ENCODE measurements at places on chromosomes 12 and 14.

- DNase-seq, result no peak
Measured at GRCh38 chr14:64244279-64244678, 49.9 kb downstream of the ESR2 start.

GRCh38 chr12:16331998-16332397 lies 15.4 kb upstream of the MGST1 start:
- no peak for DNase-seq

- no peak for DNase-seq
Measured at GRCh38 chr12:15193946-15194345, 27.3 kb downstream of the RERG start.

DNA sequence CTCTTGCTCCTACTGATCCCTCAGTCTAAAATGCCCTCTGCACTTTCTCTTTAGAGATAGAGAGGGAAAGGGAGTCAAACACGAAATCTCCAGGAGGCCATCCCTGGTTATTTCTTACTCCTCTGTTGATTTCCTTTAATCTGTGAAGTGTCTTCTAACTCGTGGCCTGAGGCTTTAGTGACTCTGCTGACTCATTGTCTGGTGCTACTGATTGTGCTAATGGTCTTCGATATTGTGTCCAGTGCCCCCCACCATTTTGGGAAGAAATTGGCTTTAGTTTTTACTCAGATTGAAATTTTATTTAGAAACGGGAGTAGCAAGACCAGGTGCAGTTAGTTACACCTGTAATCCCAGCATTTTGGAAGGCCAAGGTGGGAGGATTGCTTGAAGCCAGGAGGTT lies 839 bp downstream of the CLEC9A start:
- DNase-seq, result no peak

DNA sequence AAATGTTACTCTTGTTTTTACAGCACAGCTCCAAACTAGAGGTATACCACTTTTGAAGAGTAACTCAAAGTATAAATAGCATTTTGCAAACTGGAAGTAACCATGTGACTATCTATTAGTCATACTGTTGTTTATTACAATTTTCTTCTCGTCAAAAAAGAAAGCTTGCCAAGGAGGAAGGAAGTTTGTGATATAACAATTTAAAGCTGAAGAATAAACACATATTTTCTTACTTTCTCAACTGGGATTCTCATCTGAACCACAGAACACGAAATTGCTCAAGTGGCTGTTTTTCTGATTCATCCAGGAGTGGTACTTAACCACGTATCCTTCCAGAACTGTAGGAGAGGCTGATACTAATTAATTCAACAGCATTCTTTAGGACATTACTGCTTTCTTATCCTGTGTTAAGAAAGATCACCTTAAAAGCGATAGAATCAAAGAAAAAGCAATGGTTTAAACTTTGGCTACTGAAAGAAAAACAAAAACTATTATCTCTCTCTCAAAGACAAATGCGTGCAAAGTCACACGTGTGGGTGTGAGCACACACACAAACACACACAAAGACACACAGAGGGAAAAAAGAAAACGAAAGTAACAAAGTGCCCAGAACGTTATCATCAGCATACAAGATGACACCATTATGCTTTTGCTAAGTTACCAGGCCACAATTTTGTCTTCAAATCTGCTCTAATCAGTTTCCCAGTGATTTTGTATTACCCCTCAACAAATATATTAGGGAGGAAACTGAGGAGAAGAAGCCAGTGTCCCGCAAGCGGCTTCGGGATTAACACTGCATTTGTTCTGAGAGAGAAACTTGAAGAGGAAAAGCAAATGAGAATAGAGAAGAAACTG lies at the start of gene CLEC2B:
Gene CLEC2B (minus strand): TSS at position 48 of the 855 bp plus-strand sequence.
- DNase-seq, result no peak

GRCh38 chr12:43213608-43214007 lies 338.4 kb downstream of the ADAMTS20 start:
- DNase-seq, result no peak

DNA sequence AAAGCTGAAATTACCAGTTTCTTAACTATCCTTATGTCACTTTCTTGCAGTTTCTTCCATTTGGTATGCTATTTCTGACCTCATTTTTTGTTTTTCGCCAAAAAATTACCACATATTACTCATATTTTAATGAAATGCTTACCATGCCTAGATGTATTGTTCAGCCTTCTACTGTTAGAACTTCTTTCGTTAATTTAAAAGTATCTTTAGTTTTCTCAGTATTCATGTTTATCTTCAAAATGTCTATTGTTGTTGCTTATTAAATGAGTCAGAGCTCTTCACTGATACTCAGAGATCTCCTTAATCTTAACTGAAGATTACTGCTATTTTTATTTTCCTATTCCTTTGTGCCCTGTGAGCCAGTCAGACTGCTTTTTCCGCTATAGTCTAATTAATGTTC lies 20.5 kb downstream of the RAP1B start:
- DNase-seq, result no peak

DNA sequence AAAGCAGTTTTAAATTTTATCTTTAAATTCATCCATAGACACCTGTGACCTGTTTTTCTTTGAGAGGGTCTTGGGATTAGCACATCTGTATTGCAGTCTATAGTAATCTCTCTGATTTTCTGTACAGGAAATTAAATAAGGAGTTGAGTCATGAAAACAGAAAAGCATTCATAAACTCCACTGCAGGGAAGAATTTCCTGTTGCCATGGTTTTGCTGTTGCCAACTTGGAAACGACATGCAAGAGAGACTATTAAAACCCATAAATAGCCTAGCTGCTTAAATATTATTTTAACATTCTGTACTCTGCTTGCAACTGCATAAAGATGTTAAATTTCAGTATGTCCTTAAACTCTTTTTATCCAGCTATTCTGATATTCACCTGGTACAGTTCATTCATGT lies 281.0 kb upstream of the RGS6 start:
- DNase-seq, result no peak

DNA sequence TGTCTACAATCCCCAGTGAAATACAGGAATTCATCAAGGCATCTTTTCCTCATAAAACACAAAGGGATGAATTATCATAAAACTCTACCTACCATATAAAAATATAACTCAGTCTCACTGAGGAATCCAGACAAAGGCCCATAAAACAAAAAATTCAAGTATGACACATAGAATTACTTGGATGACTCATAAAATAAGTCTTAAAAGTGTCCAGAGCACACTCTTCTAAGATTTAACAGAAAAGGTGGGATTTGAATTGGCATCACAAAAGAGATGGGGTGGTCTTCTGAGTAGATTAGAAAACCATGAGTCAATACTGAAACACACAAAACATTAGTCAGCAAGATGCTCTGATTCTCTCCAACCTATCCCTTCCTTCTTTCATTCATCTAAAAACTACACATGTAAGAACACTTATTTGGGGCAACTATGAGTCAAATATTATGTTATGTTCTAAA lies 202.7 kb upstream of the GARIN6 start:
- no peak for DNase-seq

DNA sequence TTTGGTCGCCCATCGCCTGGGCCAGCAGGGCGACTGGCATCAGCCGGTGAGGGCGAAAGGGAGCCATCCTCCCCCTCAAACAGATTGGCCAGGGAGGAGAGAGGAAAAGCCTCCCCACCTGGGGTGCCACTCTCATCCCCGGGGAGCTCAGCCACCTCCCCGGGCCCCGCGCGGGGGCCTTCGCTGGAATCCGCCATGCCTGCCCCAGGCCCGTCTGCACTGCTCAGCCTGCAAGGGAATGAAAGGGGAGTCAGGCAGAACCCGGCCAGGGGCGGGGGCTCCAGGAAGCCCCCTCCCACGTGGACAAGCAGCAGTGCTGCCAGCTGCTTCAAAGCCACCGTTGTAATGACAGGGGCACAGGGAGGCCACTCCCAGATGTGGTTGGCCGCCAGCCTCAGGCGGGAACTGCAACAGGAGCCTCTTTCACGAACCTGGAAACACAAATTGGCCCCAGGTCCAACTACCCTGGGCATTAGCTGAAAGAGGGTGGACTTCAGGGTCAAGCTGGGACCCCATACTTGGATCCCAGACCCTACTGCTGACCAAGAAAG lies 18.5 kb downstream of the TRPV4 start:
- DNase-seq, result no peak

GRCh38 chr12:110937104-110937641 lies 16.8 kb upstream of the MYL2 start:
- peak; percentile 28 for DNase-seq

GRCh38 chr12:80636832-80637231 lies 70.6 kb upstream of the MYF6 start:
- no peak for DNase-seq

DNA sequence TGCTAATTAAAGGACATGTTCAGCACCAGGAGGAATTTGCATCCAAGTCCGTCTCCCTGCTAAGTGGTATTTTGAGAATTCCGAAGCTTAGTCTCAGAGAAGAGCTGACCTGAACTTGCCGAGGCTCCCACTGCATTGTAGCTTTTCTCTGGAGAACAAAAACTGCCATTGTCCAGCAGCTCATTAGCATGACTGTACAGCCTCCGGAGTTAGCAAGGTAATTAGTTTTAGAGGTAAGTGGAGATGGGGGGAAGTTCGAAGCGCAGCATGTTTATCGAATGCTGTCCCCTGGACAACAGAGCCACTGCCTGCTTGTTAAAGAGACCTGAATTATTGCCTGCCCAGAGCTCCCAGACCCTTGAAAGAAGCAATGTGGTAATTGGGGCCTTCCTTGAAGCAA lies 160.3 kb upstream of the PELI2 start:
- DNase-seq, result no peak

- DNase-seq, result no peak
Measured at GRCh38 chr12:52899338-52900035, 5.4 kb downstream of the KRT8 start.

- DNase-seq, result no peak
Measured at GRCh38 chr12:20376984-20377383, 8.6 kb downstream of the PDE3A start.

DNA sequence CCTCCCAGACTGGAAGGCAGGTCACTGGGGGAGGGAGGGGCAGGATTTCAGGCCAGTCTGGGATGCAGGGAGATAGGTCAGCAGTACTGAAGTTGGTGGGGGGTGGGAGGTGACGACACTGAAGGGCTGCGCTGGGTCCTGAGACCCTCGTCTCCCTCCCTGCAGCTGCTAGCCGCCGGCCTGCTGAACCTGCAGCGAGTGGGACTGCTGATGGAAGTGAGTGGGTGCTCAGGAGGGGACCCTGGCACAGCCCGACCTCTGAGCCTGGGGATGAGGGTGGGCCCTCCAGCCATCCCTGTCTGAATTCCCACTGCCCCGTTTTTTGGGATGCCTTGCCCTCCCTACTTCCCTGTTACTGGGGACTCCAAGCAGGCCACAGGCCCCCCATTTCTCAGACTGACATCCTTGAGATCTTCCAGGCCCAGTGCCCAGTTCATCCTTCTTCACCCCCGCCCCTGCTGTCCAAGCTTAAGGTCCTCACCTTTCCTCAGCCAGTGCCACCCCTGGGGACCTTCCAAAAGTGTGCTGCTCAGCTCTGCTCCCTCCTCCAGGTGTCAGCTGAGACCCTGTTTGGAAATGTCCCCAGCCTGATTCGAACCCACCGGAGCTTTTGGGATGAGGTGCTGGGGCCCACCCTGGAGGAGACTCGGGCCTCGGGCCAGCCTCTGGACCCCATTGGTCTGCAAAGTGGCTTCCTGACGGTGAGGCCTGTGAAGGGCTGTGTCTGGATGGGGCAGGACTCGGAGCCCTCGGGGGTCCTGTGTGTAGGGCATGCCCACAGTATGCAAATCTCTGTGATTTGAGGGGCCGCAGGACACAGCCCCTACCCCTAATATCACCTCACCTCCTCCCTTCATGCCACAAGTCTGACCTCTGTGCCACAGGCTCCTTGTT lies 5.5 kb downstream of the PLEKHG6 start:
- no peak for DNase-seq

GRCh38 chr12:106745181-106745745 lies 29.2 kb upstream of the RIC8B start:
- no peak for DNase-seq

GRCh38 chr14:34356264-34356654 lies 105.8 kb downstream of the SPTSSA start:
- no peak for DNase-seq

- DNase-seq, result no peak
Measured at GRCh38 chr12:57609101-57609780, 2.0 kb upstream of the ARHGEF25 start.

DNA sequence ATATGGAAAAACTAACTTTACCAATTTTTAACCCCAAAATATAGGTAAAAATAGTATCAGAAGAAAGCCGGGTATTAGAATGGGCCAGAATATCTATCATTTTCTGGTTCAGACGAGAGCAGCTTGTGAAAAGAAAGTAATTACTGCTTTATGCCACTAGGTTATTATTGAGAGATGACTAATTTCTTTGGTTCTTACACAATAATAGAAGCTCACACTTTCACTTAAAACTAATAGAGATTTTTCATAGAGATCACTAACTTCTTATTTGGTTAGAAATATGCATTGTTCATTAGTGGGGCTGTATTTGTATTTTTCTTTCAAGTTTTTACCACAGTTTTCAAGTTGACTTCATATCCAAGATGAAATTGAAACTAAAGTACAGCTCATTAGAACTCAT lies 1241.2 kb upstream of the FLRT2 start:
- DNase-seq, result no peak

DNA sequence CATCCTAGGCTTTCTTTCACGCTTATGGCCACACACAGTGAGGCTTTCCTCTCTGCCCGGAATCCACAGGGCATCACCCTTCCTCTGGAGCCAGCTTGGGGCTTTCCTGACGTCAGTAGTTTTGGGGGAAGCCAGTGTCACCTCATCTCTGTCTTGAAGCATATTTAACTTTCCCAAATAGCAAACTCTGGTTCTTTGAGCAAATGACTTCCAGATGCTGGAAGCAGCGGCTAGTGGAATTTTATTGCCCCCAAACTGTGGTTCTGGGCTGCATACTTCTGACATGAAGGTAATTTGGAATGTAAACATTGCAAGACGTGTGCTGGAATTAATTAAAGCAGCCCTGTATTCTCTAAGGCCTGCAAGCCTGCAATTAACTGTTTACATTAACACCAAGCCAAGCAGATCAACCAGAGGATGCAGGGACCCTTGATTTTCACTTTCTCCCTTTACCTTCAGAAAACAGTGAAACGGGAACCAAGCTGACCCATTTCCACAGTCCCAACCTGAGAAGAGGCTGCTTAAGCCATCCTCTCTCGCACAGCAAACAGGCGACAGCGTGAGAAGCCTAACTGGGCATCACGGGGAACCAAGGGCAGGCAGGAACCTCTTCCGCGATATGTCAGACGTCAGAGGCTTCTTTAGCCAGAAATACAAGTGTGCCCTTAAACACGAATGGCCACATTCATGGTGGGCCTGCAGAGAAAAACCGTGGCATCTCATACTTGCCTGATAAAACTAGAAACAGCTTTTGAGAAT lies 258.4 kb downstream of the CACNA1C start:
- no peak for DNase-seq

GRCh38 chr12:63319936-63320633 lies 169.1 kb upstream of the AVPR1A start:
- no peak for DNase-seq

DNA sequence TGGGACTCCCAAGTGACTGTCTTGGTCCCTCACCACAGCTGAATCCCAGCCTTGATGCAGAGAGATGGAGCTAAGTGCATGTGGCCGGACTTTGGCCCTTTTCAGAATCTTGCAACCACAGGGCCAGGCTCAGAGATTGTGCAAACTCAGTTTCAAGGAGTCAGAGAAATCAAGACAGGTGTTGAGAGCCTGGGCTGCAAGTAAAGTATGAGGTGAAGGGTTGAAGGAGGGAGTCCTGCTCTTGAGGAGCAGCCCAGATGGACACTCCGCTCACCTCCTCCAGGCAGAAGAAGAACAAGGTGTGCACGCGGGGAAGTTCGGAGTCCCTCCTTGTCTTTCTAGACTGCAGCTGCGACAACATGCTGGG lies 6.3 kb upstream of the BMP4 start:
- DNase-seq, result no peak
